ENCODE measurements at places on chromosomes 5 and 9.

GRCh38 chr5:9166202-9167112 is 379.4 kb downstream of the SEMA5A start:
- DNase-seq = no peak

- DNase-seq = no peak
These were observed 310.0 kb downstream of the ASTN2 start for GRCh38 chr9:117104716-117105495.

DNA sequence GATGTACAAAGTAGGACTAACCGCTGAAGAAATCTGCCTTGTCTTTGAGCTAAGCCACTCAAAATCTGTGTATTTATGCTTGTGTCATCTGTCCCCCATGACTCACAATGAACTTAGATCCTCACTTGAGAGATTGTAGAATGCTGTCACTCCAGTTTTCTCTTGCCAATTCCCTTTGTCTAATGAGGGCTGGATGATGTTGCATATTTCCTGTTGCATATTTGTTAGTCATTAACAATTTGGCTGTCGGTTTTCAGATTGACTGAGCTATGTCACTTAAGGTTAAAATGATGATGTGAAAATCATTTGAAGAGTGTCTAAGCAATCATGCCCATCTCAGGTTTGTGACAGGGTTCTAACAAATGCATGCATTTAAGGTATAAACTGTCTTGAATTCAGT is 481.7 kb downstream of the CDH10 start:
- no peak for DNase-seq

DNA sequence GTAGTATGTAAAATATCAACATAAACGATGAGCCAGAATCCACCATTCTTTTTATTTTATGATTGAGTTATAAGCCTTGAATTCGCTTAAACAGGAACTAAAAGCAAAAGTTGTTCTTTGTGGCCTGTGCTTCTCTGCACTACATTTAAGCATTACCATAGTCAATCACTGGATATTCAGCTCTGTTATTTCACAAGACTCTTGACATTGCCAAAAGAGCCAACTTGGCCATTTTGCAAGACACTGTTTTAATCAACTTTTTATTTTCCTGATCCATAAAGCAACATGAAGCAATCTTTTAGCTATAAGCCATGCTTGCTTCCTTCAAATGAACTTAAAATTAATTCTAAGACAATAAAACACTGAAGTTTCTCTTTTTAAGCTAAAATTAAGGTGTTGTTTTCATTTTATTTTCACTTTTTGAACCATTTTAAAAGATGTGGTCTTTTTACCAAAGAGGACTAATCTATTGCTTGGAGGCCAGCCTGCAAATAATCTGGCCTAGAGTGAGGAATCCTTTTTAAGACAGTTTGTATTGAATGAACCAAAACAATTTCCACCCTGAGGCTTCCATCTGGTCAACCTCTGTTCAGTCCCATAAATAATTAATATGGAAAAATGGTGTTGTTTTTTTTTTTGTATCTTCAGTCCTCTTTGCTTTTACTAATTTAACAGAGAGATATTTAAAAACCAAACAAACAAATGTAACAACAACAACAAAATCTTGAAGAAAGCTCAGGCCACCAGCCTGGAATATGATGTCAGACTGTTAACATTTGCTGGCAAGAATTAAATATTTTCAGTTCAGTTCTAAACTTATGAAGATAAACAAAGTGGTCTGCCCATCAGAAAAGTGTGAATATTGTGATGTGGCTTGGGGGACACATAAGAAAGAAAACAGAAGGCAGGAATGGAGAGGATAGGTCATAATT is 274.4 kb downstream of the MARCHF11 start:
- no peak for DNase-seq

- DNase-seq = no peak
These were observed 159.4 kb downstream of the KDM4C start for GRCh38 chr9:6917162-6917561.

DNA sequence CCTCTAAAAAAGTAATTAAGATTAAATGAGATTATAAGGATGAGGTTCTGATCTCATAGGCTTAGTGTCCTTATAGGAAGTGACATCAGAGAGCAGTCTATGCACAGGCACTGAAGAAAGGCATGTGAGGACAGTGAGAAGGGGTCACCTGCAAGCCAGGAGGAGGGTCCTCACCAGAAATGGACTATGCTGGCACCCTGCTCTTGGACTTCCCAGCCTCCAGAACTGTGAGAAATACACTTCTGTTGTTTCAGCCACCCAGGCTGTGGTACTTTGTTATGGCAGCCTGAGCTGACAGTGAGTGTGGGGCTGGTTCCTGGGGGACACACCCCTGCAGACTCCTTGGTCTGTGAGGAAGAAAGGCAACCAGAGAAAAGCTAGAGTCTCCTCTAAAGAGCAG is 34.7 kb upstream of the IL6ST start:
- no peak for DNase-seq

GRCh38 chr5:77871946-77872345 is 95.8 kb upstream of the TBCA start:
- no peak for DNase-seq

- no peak for DNase-seq
These were observed 14.0 kb upstream of the TCF7 start for GRCh38 chr5:134100283-134101091.

- no peak for DNase-seq
These were observed 2.1 kb downstream of the ZDHHC11 start for GRCh38 chr5:848671-849111.

DNA sequence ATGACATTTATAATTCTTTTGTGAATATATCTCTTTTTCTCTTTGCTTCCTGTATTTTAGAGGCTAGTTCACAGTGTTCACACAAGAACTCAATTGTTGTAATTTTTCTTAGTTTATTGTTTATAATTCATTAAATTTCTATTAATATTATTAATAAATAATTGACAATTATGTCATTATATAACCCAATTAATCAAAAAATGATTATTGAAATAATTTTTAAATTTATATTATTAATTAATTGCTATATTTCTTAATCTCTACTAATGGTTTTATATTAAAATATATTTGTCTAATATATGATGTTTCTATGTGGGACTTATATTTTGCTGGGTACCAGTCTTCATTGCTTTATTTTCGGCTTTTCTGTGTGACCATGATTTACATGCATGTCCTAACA is 618.4 kb downstream of the CDH9 start:
- DNase-seq = no peak

GRCh38 chr9:106981396-106982287 is 118.7 kb downstream of the ZNF462 start:
- DNase-seq = no peak

DNA sequence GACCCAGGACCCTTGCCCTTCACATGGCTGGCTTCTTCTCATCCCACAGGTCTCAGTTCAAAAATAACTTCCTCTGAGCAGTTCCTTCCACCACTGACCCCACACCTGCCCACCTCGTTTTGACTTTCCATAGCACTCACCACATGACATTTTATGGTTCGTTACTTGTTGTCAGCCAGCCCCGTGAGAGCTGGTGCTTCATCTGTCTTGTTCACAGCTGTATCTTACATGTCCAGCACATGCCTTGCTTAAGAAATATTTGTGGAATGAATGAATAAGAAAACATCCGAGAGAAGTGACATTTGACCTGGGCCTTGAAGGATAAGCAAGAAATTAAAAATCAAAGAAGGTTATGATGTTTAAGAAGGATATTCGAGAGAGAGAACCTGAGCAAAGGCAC is 193.9 kb downstream of the RFK start:
- DNase-seq = no peak

GRCh38 chr9:22108581-22109370 is 99.7 kb upstream of the CDKN2B start:
- DNase-seq = no peak

DNA sequence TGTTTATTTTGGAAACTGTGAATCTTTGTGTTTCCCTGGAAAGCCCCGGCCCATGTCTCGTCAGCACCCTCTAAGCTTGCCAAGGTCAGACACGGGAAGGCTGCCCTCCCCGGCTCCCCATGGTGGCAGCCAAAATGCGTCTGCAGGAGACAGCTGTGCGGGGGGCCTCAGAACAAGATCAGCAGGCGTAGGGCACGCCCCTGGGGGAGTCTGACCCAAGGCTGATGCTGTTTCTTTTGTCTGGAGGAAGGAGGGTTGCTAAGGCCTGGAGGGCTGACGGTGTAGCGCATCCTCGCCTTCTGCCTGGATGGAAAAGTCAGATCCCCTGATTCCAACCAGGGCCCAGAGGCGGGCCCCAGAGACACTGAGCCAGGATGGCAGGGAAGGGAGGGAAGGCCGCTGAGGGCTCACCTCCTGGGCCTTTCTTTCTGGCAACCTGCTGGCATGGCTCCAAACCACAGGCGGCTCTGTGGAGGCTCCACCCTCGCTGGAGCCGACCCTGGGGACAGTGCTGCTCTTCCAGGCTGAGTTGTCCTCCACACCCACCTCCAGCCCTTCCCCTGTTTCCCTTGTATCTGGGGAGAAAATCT is 57.2 kb downstream of the OLFM1 start:
- DNase-seq = peak; percentile 25

DNA sequence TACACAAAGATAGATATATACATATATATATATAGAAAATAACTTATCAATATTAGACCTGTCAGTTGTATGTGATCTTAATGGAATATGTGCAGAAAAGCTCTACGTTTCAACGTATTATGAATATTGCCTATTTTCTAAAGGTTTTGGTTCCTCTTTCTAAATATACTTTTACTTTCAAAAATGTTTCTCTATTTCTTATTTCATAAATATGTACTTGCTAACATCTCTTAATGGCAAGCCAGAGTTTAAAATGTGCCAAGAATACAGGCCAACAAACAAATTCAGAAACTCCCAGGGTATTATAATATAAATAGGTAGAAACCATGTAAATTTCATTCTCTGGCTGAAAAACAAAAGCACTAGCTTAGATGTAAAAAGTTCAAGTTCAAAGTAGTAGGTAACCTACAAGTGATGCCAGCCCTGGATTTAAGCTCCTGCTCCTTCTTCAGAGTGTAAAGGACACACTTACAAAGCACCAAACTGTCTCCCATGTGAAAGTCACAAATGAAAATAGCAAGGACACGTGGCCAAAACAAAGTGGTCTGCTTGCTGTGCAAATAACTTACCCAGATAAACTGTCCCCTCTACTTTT is 685.1 kb upstream of the DMAC1 start:
- DNase-seq = no peak

DNA sequence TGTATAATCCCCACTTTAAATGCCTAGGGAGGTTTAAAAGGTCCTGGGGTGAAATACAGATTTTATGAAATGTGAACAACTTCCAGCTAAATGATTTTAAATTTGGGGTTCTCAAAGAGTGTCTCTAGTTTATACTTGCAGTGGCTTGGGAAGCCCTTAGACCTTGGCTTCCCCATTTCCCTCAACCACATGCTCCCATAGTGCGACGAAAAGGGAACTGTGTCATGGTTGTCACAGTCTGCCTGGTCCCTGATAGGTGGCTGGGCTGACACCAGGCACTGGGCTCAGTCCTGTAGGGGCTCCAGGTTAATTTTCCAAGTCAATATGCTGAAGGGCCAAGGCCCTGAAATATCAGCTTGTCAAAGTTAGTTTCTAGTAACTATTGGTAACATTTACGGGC is 10.4 kb upstream of the CXCL14 start:
- no peak for DNase-seq

- no peak for DNase-seq
These were observed 8.8 kb downstream of the IPPK start for GRCh38 chr9:92661127-92661526.

GRCh38 chr5:34686762-34687268 is 30.7 kb downstream of the RAI14 start:
- DNase-seq = no peak

DNA sequence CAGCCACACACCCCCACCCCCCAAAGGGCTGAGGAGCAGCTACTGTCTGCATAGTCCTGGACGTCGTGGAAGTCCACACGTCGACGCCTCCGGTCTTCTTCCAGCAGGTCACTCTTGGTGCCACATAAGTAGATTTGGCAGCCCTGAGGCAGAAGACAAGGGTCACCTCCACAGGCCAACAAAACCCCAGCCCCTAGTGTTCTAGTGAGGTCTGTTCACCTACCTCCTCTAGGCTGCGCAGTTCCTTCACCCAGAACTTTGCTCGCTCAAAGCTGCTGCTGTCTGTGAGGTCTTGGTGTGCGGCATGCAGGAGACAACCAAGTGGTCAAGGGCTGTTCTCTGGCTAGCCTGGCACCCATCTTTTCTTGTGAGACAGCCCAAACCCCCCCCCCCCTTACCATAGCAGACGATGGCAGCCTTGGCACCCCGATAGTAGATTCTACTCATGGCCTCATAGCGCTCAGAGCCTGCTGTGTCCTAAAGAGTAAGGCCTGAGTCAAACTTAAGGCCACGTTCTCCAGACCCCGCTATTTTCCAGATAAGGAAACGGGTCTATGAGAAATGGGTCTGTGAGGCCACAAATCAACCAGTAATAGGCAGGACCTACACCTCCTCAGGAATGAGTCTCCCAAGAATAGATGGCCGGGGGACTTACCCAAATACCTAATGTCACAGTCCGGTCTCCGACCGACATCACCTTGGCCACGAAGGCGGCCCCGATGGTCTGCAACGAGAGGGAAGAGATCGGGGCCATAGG is 987 bp downstream of the RAB24 start:
- no peak for DNase-seq

- no peak for DNase-seq
These were observed 46.4 kb downstream of the ERP44 start for GRCh38 chr9:100052375-100052774.

GRCh38 chr9:87233899-87234455 is 263.7 kb upstream of the DAPK1 start:
- no peak for DNase-seq

DNA sequence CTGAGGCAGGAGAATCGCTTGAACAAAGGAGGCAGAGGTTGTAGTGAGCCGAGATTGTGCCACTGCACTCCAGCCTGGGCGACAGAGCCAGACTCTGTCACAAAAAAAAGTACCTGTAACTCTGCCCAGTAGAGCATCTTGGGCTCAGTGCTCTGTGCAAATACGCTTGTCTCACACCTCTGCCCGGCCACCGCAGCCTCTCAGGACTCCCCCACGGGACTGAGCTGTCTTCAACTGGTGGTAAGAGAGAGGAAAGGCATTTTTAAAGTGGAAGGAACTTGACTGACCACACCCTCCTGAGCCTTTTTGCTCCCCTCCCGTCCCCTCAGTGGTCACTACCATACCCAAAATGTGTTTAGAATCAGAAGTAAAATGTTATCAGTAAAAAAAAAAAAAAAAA is 174.3 kb upstream of the PIK3R1 start:
- no peak for DNase-seq

DNA sequence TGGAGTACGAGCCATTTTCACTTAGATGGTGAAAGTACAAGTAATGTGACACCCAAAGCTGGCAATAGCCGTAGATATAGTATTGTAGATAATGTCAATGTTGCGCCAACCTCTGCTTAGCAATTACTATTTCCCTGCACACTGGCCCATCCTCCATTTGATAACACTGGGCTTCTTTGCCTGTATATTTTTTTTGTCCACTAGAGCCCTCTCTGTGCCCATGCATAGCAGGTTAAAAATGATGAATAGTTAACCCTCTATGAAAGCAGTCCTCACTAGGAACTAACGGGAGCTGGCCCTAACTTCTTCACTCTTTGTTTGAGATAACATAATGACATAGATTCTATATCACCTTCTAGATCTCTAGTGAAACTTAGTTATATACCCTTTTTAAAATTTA is 416.8 kb downstream of the TUSC1 start:
- DNase-seq = no peak

Measured in NCI-H187 (cell line).